Stimulated activated CD4-positive, alpha-beta T cell treated with anti-CD3 and anti-CD28 coated beads, Interleukin-1b, Interleukin-23, amount 100 ng/mL, for 48 hours (primary cell): ENCODE measurements at places on chromosomes 16 and 17.

GRCh38 chr16:1723450-1724147 is 17.6 kb downstream of the MAPK8IP3 start:
- DNase-seq: no peak

GRCh38 chr16:12203780-12204351 is 227.3 kb downstream of the SNX29 start:
- no peak for DNase-seq

DNA sequence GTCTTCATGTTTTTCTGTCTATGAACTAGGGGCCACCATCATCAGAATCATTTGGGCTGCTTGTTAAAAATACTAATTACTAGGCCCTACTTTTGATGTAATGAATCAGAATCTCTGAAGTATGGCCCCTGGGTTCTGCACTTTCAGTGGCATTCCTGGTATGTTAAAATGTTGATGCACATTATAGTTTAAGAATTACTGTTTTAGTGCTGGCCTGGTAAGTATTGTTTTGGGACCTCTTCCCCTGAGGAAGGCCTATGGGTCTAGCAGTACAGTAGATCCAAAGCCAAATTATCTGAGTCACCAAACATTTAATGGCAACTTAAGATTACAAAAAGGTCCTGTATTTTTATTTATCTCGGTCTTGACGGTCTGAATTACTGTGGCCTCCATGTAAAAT is 58.8 kb downstream of the AP2B1 start:
- DNase-seq: no peak

DNA sequence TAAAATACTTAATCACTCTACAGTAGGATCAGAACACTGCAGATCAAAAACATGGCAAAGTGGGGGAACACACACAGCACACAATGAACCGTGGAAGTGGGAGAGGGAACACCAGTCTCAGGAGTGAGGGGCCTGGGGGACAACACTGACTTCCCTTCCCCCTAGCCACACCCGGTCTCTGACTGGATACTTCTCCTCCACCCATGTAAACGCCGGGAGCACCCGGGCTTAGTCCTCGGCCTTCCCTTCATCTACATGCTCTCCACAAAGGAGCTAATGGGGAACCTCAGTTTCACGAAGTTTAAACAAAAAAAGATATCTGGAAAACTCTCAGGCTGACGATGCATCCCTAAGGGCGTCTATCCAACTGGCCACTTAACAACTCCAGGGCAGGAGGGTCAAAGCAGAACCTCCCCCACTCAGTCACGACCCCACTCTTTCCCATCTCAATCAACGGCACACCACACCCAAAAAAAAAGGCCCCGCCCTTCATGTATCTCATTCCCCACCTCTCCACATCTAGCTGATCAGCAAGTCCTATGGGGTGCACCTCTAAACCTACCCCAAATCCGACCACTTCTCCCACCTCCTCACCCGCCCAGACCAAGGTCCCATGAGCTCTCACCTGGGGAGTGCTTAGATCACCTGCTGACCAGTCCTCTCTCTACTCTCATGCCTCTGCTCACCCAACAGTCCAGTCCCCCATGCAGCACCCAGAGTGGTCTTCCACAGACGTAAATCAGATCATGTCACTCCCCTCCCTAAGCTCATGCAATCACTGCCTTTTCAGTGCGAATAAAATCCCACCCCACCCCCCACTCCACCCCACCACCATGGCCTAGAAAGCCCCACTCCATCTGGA is 7.4 kb downstream of the ZDHHC7 start:
- no peak for DNase-seq

DNA sequence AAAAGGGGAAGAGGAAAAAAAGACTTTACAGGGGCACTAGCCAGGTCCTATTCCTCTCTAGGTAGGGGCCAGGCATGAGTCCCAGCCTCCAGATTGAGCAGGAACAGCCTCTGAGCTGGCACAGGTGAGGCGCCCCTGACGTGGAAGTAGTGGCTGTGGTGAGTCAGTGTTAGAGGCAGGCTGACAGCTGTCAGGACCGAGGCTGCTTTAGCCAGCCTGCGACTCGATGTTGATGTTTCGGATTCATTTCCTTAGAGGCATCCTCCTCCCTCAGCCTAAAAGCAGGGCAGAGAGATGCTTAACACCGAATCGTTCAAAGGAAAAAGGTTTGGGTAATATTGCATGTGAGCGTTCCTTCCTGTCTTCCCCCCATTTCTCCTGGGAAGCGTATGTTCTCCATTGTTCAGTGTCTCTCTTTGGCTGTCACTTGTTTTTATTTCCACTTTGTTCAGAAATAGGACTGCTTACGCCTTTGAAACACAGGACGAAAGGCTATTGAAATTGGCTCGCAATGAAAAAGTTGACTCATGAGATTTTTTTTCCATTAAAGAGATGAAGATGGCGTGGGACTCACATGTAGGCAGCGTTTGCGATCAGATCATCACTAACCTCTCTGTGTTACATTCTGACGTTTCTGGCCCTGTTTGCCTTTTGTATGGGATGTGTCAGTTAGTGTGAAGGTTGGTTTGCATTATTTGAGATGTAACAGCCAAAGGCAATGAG is 1.3 kb downstream of the KIAA0513 start:
- peak; percentile 85 for DNase-seq

DNA sequence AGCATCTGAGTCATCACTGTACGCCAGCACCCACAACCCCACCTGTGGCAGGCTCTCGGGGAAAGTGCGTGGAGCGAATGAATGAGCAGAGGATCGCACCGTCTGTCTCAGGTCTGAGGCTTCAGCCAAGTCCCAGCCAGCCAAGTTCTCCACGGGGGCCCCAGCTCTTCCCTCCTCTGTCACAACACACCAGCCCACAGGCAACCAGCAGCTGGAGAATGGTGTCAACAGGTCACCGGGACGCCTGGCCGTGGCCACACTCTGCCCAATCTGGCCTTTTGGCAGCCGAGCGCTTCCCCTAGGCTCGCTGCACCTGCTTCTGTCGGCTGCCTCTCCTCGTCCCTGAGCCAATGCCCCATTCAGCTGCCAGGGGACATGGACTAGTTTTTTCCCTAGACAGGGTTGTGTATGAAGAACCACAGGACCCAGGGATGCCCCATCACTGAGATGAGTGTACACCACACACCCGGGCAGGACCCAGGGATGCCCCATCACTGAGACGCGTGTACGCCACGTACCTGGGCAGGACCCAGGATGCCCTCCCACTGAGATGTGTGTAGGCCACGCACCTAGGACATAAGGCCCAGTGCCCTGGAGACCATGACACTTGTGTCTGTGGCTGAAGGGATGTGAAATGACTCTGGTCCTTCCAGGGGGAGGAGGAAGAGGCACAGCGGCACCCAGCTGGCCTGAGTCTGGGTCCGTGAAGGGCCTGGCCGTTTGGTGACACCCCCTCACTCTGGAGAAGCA is 52.8 kb downstream of the ABR start:
- no peak for DNase-seq

GRCh38 chr16:8894736-8895334 is 12.7 kb downstream of the LITAFD start:
- no peak for DNase-seq

DNA sequence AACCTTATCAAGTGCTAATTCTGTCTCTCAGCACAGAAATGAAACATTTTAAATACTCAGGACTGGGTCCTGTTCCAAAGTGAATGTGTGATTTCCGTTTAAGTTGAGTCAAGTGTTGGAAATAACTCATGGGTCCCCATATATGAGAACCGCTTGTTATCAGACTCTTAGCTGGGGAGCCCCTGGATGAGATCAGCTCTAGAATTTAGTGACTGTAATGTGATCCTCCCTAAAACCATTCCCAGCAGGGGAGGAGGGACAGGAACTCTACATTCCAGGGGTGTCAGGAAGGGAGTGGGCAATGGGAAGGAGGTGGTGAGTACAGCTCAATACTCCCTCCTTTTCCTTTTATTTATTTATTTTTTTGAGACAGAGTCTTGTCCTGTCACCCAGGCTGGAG is 37.5 kb downstream of the OTOA start:
- DNase-seq: no peak

GRCh38 chr17:6046431-6046830 is 23.7 kb upstream of the WSCD1 start:
- no peak for DNase-seq

- no peak for DNase-seq
Measured at GRCh38 chr16:28149011-28149888, 62.5 kb downstream of the XPO6 start.

- DNase-seq: no peak
Measured at GRCh38 chr16:12543700-12544476, 259.8 kb downstream of the CPPED1 start.

DNA sequence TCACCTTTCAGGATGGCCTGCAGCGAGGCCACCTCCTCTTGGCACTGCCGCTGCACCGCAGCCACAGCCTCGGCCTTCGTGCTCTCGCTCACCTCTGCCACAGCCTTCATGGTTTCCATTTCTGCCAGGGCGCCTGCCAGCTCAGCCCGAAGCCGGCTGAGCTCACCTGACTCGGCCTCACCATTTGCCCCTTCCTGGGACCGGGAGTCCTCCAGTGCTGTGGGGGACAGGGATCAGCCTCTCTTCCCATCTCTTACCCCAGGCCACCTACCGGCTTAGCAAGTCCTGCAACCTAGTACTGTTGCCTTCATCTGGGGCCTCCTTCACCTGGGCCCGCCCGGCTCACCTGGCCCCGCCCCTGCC is 658 bp downstream of the RABEP2 start:
- no peak for DNase-seq
